Stimulated activated CD8-positive, alpha-beta memory T cell treated with anti-CD3 and anti-CD28 coated beads, Interleukin-2, amount 100 ng/mL, for 1 hour (primary cell): ENCODE measurements at places on chromosomes 12 and 14.

GRCh38 chr12:62613081-62613480 is 146.5 kb downstream of the MON2 start:
- no peak for DNase-seq

- no peak for DNase-seq
Measured at GRCh38 chr12:110768960-110769359, 26.3 kb upstream of the PPP1CC start.

DNA sequence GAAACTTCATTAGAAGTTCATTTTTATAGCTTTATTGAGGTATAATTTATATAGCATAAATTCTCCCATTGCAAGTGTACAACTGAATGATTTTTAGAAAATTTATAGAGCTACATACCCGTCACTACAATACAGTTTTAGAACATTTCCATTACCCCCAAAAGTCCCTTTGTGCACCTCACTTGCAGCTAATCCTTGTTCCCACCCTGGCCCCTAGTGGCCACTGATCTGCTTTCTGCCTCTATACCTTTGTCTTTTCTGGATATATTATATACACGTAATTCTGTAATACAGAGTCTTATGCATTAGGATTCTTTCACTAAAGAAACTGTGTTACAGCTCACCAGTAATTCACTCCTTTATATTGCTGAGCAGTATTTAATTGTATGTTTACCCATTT is 145.1 kb upstream of the DIO2 start:
- DNase-seq, result no peak

DNA sequence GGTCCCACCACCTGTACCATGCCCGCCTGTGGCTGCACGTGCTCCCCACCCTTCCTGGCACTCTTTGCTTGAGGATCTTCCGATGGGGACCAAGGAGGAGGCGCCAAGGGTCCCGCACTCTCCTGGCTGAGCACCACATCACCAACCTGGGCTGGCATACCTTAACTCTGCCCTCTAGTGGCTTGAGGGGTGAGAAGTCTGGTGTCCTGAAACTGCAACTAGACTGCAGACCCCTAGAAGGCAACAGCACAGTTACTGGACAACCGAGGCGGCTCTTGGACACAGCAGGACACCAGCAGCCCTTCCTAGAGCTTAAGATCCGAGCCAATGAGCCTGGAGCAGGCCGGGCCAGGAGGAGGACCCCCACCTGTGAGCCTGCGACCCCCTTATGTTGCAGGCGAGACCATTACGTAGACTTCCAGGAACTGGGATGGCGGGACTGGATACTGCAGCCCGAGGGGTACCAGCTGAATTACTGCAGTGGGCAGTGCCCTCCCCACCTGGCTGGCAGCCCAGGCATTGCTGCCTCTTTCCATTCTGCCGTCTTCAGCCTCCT is 1.1 kb downstream of the INHBE start:
- DNase-seq, result no peak

DNA sequence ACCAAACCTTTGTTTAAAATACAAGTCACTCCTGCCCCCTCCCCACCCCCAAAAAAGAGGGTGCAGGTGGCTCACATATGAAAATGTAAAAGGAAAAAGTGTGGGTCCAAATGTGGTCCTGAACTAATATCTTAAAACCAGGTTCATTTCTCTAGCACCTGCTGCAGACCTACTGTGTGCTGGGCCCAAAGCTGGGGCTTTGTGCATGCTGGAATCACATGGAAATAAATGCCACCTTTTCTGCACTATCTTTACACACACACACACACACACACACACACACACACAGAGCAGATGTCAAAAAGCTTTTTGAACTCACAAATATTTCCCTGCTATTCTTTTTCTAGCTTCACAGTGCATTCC is 3.2 kb upstream of the BCL11B start:
- no peak for DNase-seq

DNA sequence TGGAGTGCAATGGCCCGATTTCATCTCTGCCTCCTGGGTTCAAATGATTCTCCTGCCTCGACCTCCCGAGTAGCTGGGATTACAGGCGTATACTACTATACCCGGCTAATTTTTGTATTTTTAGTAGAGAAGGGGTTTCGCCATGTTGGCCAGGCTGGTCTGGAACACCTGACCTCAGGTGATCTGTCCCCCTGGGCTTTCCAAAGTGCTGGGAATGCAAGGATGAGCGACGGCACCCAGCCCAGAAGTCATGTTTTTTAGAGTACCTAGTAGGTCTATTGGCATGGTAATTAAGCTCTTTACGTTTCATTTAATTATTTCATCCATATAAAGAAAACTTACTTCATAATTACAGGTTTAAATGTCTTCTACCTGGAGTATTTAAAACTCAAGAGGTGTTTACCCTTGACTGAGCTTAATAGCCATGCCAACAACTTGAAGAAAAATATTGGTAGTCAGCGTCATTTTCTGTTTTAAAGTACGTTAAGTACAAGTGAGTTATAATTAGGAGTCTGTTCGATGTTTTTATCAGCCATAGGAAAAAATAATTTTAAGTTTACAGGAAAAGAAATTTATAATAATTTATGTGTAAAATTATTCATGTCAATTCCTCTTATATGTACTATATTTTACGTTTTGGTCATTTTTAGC is 4.0 kb downstream of the TMPO start:
- DNase-seq, result no peak

- DNase-seq, result no peak
Measured at GRCh38 chr12:110934093-110934852, 13.9 kb upstream of the MYL2 start.

GRCh38 chr12:68686262-68686594 is 550 bp upstream of the NUP107 start:
- DNase-seq, result no peak

DNA sequence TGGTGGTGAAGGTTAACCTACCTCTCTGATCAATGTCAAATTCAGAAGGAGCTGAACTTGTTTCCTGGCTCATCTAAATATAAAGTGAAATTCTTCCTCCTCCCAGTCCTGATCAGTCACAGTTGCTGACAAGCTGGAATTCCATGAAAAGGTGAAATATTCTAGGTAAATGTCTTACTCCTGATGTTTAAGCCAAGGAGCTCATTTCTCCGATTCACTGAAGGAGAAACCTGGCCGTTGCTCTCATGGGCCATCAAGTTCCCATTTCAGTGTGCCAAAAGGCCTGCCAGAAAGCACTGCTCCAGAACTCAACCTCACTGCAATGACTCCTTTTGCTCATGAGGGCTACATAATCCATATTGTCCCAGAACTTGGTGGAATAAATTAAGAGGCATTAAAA is 707.5 kb downstream of the GALC start:
- no peak for DNase-seq

DNA sequence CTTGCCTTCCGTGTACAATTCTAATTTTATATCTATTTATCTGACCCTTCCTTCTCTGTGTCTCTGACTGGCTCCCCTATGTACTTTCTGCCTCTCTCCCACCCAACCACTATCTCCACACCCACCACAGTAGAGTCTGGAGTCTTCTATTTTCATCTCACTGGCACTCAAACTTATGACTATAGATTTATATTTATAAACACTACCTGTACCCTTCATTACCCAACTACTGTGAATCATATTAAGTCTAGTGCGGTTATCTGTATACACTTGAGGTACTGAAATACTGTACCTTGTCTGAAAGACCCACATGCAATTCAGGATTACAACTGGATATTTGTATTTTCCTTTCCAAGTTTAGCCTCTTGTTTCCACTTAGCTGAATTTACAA is 36.1 kb downstream of the ATP2B1 start:
- DNase-seq, result no peak

- DNase-seq, result no peak
Measured at GRCh38 chr12:1047898-1048660, 57.1 kb downstream of the ERC1 start.

- no peak for DNase-seq
Measured at GRCh38 chr12:88451205-88451604, 129.1 kb downstream of the KITLG start.

DNA sequence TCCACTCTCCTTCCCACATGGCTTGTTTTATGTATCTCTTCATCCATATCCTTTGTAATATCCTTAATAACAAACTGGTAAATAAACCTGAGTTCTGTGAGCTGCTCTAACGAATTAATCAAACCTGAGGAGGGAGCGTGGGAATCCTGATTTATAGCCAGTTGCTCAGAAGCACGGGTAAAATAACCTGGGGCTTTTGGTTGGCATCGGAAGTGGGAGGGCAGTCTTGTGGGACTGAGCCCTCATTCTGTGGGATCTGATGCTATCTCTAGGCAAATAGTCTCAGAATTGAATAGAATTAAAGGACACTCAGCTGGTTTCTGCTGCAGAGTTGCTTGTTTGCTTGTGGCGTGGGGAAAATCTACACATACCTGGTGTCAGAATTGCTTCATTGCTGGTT is 17.5 kb upstream of the LDHB start:
- no peak for DNase-seq

DNA sequence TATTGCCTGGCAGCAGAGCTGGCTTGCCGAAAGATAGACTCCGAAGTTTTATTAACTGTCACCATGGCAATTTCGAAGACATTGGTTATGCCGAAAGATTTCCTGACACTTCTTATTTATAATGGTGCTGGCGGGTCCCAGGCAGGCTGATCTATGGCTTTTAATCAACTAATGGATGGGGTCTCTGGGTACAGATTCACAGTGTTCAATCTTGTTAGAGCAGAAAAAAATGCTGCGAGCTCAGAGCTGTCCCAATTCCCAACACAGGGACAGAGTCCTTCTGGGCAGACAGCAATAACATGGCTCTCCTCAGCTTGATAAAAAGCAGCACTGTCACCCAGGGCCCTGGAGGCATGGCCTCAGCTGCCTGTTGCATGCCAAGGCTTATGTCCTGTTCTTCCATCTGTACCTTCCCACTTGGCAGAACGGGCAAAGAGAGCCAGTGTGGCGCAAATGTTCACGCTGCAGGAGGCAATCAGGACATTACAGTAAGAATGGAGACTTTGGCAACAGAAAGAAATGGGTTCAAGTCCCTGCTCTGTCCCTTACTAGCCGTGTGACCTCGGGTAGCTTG is 228.2 kb upstream of the PWP1 start:
- DNase-seq, result no peak

DNA sequence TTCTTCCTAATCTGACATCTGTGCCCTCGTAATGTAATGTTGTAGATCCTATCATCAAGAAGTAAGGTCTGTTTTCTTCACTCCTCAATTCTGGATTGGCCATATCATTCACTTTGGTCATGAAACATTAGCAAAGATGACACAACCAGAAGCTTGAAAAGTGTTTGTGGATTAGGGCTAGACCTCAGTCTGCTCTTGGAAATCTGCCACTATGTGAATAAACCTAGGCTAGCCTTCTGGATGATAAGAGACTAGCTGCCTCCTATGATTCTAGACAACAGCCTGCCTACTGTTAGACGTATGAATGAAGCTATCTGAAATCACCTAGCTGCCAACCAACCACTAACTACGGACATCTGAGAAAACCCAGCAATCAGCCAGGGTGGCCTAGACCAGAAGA is 38.7 kb upstream of the LYZ start:
- no peak for DNase-seq

DNA sequence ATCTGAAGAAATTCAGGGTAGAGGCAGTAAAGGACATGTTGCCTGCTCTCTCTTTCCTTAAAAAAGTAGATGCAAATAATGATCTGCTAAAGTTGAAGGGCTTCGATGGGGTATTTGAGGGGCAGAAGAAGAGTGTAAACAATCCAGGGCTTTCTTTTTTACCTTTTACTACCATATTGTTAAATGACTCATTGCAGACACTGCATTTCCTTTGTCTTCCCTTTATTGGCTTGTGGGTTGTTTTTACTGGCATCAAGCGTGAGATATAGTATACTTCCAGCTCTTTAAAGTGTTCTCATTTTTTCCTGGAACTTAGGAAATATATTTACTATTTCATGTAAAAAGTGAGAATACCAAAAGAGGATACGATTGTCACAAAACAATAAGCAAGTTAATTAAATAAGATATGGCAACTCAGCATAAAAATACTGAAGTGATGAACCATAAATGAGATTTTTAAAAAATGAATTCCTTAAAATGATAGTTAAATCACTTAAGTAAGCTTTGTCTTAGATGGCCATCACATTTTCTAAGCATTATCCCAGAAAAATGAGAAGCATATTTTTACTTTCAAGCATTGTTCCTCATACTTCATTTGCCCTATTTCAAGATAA is 72.3 kb upstream of the KRAS start:
- no peak for DNase-seq

DNA sequence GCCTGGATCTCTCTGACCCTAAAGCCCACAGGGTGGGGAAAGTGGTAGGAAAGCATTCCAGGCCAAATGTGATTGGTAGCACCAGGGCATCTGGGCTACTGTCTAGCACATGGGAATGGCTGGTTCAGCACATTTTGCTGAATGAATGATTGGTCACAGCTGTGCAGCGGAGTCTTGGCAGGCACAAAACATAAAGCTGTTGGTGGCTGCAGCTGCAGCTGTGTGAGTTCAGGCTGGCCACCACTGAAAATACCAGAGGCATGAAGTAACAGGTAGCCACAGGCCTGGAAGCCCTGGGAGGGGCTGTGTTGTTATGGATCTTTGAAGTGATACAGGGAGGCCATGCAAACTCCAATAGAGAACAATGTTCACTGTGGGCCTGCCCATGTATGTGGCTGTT is 72.7 kb downstream of the MYRFL start:
- DNase-seq, result no peak
